ENCODE measurements at places on chromosomes 16 and 17. TPM values are rescaled to one million over a fixed set of nuclear protein-coding genes. Genes with fewer than 3 reads are reported as not detected.

MNT gene
- 10.5 TPM for total RNA-seq

PRM2 gene
- not detected for total RNA-seq

MPP2 gene
- 8.7 TPM for total RNA-seq

KRT26 gene
- not detected for total RNA-seq

CCR7 gene
- 0.19 TPM for total RNA-seq

SMIM22 gene
- total RNA-seq = not detected

All from right cardiac atrium (tissue), 5 donors.